Stimulated activated naive B cell treated with anti-CD40 and anti-IgM and Interleukin-4, amounts not matched to agents 10 μg/mL and 1 μg/mL and 100 μg/mL, for 72 hours (primary cell): ENCODE measurements at places on chromosomes 2 and 18.

DNA sequence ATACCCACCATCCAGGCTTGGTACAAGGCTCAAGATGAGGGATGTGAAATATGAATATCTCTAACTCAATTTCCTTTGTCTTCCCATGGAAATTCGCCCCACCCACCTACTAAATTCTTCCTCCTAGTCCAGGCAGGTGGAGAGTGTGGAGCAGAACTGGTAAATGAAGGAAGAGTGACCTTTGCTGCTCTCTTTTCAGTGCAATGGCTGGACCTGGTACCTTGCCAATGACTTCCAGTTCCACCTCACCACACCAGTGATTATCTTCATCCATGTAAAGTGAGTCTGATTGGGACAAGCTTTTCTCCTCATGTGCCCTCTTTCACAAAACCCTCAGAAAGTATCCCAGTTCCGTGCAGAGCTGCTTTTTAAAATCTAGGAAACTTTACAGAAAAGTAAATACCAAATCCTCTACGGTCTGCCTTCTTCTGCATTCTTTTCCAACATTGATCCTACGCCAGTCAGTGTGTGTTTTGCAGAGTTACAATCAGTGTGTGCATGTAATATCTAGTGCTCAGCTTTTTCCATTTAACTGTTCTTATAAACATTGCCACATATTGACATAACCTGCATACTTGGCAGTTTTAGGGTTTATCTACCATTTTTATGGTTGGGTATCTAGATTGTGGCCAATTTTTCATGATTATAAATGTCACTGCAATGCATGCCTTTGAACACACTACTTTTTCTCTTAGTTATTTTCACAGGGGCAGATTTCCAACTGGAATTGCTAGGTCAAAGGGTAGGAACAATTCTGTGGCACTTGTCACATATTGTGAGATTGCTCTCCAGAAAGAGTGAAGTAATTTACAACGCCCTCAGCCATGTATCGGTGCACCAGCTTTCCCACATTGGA, 86.5 kb upstream of the SEC11C start:
- DNase-seq: no peak

DNA sequence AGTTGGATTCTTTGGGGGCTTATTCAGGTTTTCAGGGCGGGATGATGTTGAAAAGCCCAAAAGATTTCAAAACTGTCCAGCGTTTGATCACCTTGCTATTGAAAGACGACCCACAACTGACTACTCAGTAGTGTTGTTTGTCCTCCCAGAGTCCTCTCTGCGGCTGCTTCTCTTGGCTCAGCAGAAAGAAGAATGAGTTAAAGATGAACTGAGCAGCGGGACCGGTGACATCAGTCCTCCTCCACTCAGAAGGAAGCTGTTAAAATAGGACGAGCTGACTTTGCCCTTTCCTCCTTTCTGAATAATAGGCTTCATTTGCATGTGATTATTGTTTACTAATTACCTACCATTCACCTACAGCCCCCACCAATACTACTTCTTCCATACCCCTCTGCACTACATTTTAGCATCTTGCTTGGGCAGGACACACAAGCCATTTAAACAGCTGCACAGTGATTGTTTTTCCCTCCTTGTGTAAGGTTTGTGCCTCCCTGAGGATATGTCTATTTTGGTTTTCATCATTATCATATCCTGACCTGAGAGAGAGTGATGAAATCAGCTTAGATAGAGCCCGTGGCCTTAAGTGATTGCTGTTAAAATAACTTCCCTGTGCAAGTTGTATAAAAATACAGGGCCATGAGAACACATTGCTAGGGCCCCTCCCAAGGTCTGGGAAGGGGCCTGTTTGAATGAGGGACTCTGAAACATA, 261.8 kb downstream of the FHOD3 start:
- DNase-seq: no peak

DNA sequence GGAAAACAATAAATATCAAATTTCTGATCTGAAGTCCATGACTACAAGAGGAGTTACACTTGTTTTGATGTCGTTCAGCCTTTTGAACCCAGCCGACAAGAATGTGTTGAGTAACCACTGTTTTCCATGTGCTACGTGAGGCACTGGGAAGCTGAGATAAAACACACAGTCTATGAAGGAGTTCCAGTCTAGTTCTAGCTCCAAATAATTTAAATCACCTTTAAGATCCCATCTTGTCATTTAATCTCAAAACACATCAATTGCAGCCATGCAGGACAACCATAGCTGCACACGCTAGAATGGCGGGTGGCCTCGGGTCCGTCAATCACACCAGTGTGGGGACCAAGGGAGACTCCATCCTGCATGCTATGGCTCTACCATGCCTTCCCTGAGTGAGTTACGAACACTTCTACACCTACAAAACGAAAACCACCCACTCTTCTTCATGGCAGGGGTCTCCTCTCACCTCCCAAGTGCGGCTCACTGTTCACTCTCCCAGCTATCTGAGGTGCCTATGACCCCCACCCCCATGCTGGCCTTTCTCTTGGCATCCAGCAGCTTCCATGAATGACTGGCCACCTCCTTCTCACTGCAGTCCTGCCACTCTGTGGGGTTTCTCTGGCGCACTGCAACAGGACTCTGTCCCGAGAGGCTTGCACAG, 3.8 kb downstream of the FHL2 start:
- no peak for DNase-seq

DNA sequence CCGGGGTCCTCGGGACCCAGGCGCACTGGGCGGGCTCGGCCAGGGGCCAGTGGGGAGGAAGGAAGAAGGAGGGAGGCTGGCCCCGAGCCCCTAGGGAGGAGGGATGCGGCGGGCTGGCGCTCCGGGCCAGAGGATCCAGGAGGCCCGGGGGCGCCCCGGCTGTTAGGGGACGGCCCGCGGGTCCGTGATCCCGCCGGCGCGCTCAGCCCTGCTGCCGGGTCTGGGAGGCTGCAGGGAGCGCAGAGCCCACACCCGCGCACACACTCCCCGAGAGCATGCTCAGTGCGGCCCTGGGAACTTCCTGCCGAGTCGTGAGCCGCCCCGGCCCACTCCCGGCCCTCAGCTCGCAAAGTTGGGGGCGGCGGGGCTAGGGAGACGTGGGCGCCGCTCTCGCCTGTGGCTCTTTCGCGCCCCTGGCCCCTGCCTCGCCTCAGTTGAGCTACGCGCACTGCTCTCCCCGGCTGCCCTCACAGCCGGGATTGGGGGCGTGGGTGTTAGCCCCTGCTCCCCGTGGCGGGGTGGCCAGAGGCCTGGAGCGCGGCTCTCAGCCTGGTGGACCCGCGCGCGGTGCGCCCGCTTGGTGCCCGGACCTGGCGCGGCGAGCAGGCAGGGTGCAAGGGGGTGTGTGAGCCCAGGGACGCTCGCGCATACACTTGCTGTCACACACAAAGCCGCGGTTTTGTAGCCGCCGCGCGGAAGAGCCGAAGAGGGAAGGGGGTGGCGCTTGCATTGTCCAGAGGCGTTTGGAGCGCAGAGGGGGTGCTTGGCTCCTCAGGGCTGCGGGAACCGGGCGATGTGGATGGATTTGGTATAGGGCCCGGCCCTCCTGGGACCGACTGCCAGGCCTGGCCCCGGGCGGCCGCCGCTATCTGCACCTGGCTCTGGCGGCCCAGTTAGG, 132.9 kb upstream of the MGAT5 start:
- peak; percentile 59 for DNase-seq
